ENCODE measurements at places on chromosomes 7 and 10. TPM values are rescaled to one million over a fixed set of nuclear protein-coding genes. Genes with fewer than 3 reads are reported as not detected.

COL1A2 gene
- total RNA-seq, result 0.56 TPM

NRF1 gene
- total RNA-seq, result 25.1 TPM

A1CF gene
- not detected for total RNA-seq

UNC5B gene
- 0.05 TPM for total RNA-seq

CACNB2 gene
- not detected for total RNA-seq

OR6V1 gene
- total RNA-seq, result not detected

TRIL gene
- total RNA-seq, result not detected

TMEM236 gene
- 0.65 TPM for total RNA-seq

SORCS1 gene
- total RNA-seq, result not detected

- DNase-seq, result peak; percentile 42
Measured at GRCh38 chr7:17301471-17302456, 3.3 kb downstream of the AHR start.

DNA sequence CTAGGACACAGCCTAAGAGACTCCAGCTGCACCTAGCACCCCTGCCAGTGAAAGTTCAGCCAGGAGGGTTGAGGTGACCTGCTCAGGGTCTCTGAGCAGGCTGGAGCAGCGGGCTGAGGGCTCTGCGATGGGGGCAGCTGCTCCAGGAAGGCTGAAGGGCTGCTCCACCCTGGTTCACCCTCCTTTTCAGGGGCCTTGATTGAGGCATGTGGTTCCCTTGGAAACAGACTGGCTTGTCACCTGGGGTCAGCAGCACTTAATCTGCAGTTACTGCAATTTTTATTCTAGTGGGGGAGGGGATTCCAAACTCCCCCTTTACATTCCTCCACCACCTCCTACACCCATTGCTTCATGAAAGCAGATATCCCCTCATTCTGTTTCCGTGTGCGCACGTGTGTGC, 85.3 kb upstream of the UNC5B start:
- no peak for DNase-seq

DNA sequence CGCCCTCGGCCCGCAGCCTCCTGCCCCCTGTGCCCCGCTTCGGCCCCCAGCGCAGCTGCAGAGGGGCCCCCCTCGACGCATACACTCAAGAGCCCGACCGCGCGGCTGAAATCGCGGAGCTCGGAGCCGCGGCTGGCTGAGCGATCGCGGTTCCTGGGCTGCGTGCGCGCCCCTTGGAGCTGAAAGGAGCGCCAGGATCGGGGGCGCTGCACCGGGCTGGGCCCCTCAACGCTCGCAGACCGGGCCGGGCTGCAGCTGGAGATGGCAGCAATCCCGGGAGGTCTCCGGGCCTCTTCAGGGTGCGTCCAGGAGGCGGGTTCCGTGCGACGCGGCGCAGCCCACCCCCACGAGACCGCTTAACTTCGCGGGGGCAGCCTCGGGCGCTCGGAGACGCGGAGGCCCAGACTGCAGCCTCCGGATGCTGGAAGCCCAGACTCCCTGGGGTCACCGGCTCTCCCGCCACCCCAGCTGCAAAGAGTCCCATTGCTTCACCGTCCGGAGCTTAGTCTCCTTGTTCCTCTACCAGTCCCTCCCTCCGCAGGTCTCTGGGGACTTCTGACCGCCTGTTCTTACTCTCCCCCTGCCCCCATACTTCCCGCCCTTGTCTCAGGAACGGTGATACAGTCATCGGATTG, 73.0 kb upstream of the LRRC4 start:
- DNase-seq, result peak; percentile 23

DNA sequence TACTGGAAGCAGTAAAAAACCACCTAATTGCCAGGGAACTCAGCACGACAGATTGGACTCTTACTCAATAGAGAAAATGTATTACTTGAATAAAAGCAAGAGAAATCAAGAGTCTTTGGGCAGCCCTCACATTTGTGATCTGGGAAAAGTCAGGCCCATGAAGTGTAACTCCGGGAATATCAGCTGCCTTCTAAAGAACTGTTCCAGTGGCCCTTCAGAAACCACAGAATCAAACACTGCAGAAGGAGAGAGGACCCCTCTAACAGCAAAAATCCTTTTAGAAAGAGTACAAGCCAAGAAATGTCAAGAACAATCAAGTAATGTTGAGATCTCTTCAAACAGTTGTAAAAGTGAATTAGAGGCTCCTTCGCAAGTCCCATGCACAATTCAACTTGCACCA, 540.0 kb upstream of the TEX47 start:
- no peak for DNase-seq

- DNase-seq, result no peak
Measured at GRCh38 chr7:101972627-101973026, 155.2 kb downstream of the CUX1 start.

GRCh38 chr7:71454981-71455380, 323.0 kb downstream of the GALNT17 start:
- DNase-seq, result no peak

DNA sequence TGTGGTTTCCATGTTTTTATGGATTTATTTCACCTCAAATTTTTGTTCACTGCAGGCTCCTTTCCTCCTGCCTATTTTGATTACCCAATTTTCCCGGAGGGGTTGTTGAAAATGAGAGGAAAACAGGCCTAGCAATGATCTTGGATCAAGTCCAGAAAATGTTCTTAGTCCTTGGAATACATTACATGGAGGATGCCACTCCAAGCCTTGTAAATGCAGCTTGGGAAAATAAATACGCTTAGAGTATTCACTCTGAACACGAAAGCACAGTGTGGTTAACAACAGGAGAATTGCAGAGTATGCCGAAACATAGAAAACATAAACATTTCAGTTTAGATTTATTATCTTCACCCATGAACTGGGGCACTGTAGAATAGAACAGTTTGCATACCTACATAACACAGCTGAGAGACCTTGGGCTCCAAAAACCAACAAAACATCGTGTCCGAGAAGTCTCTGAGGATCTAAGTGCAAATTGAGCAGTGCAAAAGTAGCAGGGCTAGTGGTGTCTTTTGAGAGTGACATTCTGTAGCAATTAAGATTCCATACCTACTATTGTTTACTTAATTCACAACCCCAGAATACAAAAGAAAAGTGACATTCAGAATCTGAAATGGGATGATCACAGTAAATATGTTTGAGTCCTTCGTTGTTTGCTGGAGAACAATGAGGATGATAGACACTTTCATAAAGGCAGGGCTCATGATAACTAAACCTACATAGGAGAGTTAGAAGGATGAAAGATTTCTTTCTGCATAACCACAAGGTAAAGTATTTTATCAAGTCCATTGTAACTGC, 7.6 kb upstream of the CD36 start:
- no peak for DNase-seq

- DNase-seq, result no peak
Measured at GRCh38 chr10:133310399-133310755, 1.7 kb downstream of the ZNF511 start.

- no peak for DNase-seq
Measured at GRCh38 chr7:37820708-37821468, 27.5 kb upstream of the NME8 start.

DNA sequence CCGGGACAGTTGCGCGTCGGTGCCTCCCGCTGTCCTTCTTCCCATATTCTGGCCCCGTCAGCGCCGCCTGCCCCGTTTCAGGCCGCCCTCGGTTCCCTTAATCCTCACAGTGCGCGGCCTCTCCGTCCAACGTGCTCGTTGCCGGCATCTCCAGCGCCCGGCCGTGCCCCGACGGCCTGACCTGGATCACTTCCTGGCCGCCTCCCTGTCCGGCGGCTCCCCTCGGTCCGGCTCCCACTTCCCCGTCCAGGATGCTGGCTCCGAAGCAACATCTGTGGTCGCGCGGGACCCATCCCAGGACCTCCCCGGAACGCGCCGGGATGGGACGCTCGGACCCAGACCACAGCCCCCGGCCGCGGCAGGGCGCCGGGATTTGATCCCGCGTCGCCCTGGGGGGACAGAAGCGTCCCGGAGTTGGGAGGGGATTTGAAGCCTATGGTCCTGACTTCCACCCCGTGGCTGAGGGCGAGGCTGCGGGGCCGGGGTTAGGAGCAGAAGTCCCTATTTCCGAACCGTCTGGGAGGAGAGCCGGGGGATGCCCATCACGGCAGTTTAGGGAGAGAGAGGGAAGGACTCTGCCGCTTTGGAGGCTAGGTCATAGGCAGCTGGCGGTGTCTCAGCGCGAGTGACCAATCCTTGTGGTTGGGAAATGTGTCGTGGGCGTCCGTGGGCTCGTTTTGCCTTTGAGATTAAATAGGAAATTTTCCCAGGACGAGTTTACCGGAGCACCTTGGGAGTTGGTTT, 53.8 kb downstream of the KCTD7 start:
- DNase-seq, result no peak

GRCh38 chr7:51230723-51231122, 85.9 kb downstream of the COBL start:
- no peak for DNase-seq

DNA sequence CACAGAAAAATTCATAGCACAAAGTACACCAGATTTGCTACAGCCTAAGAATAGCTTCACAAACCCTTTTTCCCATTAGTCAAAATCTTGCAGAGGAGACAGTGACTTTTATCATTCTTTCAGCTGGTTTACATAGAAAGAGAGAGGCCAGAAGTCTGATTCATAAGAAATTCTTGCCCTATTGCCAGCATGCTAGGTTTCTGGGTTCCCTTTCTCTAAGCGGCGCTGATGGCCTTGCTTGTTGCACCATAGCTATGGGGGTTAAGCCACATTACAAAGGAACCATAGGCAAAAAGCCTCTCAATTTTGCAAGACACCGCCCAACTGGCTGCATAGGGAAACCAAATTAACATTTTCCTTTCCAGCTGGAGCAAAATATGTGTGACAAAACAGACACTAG, 87.4 kb downstream of the ZNF467 start:
- no peak for DNase-seq

DNA sequence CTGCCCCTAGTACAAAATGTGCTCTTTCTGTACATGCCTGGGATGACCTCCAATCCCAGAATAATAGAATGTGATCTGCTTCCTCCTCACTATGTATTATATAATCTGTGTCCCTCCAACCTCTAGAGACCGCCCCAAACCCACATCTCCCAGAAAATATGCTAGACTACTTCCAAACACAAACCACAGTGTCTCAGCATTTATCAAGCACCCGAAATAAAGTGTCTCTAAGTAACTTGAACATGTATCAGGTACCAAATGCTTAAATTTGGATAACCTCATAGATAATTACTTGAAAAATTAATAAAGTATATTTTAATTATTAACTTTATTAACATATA, 16.1 kb downstream of the LYZL1 start:
- no peak for DNase-seq

- DNase-seq, result no peak
Measured at GRCh38 chr7:156497776-156498509, 142.6 kb upstream of the RNF32 start.

DNA sequence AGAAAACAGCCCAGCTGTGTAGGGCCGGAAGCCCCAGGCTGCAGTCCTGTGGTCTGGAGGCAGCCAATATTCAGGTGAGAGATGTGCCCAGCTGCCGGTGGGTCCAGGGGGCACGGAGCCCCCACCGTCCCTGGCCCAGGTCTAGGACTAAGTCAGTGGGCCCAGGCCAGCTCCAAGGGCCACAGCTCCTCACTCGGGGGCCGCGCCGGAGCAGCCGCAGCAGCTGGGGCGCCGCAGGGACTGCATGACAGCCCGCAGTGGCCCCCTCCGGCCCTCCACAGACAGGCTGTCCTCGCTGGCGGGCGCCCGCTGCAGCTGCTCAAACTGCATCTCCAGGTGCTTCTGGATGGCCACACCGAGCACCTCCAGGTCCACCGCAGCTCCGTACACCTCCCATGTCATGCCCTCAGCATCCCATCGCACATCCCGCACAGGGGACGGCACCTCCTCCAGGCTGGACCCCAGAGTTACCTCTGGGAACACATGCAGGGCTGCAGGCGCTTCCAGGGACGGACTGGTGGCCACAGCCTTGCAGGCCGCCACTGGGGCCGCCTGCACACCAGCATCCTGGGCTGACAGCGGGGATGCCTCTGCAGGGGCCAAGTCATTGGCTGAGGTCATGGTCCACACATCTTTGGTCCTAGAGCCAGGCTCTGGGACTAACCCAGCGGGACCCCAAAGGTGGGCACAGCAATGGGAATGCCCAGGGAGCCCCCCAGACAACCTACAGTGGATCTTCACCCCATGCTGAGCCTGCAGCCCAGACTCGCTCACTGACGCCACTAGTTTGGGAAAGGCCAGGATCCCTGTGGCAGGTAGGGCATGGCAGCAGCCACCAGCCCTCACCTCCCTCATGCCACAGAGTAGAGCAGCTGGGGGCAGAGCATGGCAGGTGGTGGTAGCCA, 7.0 kb downstream of the GPRIN2 start:
- no peak for DNase-seq

GRCh38 chr7:114812570-114812969, 109.3 kb upstream of the MDFIC start:
- no peak for DNase-seq

- no peak for DNase-seq
Measured at GRCh38 chr7:15284396-15284795, 277.4 kb downstream of the AGMO start.

DNA sequence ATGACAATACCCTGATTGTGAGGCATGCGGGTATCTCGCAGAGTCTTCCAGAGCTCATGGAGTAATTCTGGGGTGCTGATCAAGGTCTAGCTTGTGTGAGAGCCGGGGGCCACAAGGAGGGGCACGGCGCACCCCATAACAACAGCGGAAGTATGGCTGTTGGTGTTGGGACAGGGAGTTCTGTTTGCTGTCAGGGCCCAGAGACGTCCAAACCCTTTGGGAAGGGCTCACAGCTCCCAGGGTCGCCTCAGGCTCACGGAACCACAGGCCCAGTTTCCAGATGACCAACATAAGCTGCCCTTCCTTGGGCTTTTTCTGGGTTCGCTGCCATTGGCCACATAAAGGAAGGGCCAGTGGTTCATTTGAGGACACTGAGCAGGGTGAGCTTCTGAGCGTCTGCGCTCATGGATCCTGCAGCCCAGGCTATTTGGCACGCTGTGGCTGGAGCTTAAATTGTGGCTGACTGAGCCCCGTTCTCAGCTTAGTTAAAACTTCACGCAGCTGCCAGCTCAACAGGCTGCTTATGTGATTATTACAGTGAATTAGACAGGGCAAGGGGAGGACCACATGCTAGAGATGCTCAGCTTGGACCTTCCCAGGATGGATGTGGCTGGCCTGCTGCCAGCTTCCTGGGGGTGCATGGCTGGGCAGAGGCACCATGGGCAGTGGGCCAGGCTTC, 92.3 kb downstream of the DNAJB6 start:
- DNase-seq, result no peak

GRCh38 chr10:20835335-20835734, 61.8 kb downstream of the NEBL start:
- no peak for DNase-seq

All from activated T-cell treated with anti-CD3 and anti-CD28 coated beads, Interleukin-2, amount 50 U/mL, for 72 hours (primary cell).